ENCODE measurements at places on chromosomes 11 and 22.

DNA sequence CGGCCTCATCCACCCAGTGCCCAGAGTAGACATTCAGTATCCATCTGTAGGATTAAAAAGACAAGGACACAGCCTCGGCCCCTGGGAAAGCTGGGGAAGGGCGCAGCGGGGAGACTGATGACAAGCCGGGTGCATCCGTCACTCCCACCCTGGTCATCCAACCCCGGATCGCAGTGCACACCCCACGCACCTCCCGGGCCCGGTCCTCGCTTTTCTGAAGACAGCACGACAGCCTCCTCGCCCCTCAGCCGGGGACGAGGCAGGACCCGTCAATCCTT lies 1.1 kb downstream of the FCHSD2 start:
- peak; percentile 89 for DNase-seq

GRCh38 chr11:1717745-1718144 lies 20.8 kb downstream of the KRTAP5-6 start:
- DNase-seq = peak; percentile 82

DNA sequence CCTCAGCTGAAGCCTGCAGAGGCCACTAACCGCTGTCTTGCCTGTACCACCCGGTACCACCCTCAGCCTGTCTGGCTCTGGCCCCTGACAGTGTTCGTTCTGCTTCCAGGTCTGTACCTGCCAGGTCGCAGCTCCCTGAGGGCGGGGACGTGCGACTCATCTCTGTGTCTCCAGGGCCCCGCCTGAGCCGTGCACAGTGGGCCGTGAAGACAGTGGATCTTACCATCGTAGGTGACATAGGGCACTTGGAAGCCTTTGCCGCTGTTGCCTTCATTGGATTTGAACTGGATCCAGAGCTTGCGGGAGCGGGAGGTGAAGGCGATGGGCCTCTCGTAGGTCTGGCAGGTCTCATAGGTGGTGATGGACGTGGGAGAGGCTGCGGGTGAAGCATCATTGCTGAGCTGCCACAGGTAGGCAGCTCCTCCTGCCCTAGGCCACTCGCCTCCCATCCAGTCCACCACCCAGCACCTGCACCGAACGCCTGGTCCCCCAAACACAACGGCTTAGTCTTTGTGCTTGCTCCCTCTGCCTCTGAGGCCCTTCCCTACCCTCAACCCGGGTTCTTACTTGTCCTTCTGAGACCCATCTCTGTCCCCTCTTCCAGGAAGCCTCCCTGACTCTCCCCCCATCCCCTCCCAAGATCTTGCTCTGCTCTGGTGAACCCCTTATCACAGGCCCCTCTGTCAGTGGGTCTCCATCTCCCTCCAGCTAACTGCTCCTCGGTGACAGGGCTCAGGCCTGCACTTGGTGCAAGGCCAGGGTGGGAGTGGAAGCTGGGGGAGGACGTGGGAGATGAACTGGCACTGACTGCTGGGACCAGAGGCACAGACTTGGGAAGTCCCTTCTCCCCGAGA lies 21.1 kb upstream of the TTLL12 start:
- no peak for DNase-seq

- DNase-seq = peak; percentile 16
These were observed 889 bp upstream of the DMC1 start for GRCh38 chr22:38570779-38571364.

GRCh38 chr11:101508370-101508769 lies 75.4 kb downstream of the TRPC6 start:
- no peak for DNase-seq

DNA sequence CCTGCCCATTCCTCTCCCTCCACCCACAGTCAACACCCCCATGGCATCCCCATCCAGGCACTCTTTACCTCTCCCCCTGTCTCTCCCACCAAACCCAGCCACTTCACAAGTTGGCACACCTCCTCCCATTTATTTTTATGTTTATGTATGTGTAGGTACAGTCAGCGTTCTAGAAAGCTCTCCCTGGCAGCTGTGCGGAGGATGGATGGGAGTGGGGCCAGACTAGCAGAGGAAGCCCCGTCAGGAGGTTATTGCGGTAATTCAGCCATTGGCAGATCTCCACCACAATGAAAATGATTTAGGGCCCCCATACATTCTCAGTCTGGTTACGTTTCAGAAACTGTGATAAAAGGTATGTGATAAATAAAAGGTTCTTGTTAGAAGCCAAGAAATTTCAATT lies 51.3 kb downstream of the BTG4 start:
- peak; percentile 76 for DNase-seq
